Stimulated activated CD8-positive, alpha-beta memory T cell treated with anti-CD3 and anti-CD28 coated beads, Interleukin-4, amount 100 ng/mL, for 24 hours (primary cell): ENCODE measurements at places on chromosomes 16 and 17.

- DNase-seq = no peak
Observed at GRCh38 chr17:34011599-34011998, 243.5 kb upstream of the CCL2 start.

DNA sequence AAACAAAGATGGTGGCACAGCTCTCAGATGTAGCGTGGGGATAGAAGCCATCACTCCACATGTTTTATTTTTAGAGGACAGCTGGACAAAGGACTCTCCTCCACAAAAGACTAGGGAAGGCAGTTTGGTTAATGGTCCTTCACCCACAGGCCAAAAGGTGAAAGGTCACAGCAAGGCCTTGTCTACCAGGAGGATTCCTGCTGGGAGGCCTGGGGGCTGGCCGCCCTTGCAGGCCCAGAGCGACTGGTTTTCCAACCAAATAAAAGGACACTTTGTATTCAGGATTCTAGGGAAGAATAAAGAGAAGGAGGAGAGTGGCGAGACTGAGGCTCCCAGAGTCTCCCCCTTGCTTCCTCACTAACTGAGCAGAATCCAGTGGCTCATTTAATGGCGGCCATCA lies 94.3 kb downstream of the AXIN2 start:
- no peak for DNase-seq

DNA sequence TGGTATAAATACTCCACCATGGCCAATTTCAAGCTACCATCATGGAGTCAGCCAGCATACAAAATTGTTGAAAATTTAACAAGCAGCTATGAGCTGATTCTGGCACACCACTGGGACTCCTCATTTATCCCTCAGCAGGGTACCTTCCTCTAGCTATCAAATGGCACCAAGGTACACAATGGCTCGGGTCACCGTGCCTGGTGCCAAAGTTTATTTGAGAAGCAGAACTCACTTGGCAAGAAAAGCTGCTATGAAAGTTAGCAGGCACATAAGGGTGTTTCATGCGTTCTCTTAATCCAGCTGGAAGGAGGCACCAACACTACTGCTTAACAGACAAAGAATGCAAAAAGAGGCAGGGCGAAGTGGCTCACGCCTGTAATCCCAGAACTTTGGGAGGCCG lies 51.6 kb downstream of the IKZF3 start:
- no peak for DNase-seq

GRCh38 chr16:74051-74746 lies 1.8 kb upstream of the RHBDF1 start:
- DNase-seq = no peak

GRCh38 chr17:51601622-51602261 lies 341.4 kb downstream of the UTP18 start:
- DNase-seq = no peak

- DNase-seq = no peak
Observed at GRCh38 chr17:6757747-6758146, 1.9 kb downstream of the XAF1 start.

DNA sequence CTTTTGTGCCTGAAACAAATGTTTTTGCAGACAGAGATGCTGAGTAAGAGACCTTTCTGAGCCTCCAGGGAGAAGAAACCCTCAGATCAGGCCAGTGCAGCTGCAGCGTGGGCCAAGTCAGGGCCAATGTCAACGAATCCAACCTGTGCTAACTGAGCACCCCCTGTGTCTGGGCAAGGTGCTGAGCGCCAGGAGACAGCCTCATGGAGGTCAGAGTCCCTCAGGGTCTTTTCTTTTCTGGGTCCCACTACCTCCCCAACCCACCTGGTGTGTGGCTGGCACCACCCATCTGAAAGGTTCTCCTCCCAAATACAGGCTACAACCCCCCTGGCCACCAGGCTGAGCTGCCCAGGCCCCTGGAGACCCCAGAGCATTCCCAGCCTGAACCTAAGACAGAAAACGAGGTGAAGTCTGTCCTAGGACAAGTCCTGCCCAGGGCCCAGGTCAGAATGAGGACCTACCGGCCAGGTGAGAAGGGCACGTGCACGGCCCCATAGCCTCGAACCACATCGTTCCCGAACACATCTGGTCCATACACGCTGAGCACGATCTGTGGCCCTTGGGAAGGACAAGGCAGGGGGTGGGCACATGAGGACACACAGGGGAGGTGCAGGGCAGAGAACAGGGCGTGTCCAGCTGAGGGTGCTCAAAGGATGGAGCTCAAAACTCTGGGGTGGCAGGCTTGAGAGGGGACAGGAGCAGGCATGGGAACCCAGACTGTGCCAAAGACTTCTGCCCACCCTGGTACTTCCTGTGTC lies 15.0 kb downstream of the B9D1 start:
- DNase-seq = no peak

GRCh38 chr16:24896439-24896838 lies 50.7 kb downstream of the SLC5A11 start:
- no peak for DNase-seq
